Prostate gland (tissue), 2 donors: ENCODE measurements at places on chromosomes 5 and 9. TPM values are rescaled to one million over a fixed set of nuclear protein-coding genes. Genes with fewer than 3 reads are reported as not detected.

GRCh38 chr9:21081451-21081850 lies 3.7 kb upstream of the IFNB1 start:
- no peak overlapping the region for H3K4me3 ChIP-seq
- H3K4me1 ChIP-seq, result no peaks in the 10 kb centered on the region
- DNase-seq, result no peak

DNA sequence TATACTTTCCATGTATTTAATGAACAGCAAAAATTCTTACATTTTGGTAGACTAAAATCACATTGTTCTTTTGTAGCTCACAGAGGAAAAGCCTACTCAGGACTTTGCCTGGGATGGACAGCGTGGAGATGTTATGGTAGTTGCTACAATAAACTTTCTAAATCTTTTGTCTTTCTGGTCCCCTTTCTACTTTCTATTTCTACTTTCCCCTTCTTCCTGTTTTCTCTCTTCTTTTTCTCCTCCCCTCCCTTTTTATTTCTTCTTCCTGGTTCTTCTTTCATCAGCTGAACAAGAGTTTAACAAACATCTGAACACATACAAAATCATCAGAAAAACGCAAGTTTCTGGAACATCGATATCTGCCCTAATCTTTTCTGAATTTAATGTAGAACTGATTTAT lies 15.6 kb upstream of the GDNF start:
- H3K4me1 ChIP-seq, result no peaks in the 10 kb centered on the region
- no peaks in the 10 kb centered on the region for H3K27me3 ChIP-seq
- H3K36me3 ChIP-seq, result no peaks in the 10 kb centered on the region
- no peak overlapping the region for H3K4me3 ChIP-seq

GRCh38 chr9:95021166-95021886 lies 294.8 kb downstream of the AOPEP start:
- no peak overlapping the region for H3K4me3 ChIP-seq
- no peaks in the 10 kb centered on the region for H3K27me3 ChIP-seq
- no peaks in the 10 kb centered on the region for H3K36me3 ChIP-seq
- H3K4me1 ChIP-seq, result peaks cover 5% of the 10 kb centered on the region
- no peak for DNase-seq

DNA sequence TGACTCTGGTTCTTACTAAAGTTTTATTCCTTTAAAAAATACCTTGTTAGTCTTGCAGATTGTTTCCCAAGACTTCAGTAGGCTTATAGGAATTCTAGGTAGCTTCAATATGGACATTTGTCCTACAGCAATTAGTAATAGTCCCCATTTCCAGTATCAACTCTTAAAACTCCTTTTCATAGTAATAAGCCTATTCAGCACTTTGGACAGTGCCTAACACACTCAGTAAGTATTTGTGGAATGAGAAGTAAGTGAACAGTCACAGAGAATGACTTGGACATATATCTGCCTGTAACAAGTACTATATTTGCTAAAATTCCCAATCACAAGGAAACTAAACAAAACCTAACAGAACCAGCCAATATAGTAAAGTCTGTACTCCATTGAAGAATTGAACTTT lies 1291.8 kb upstream of the DMAC1 start:
- no peak overlapping the region for H3K27ac ChIP-seq
- H3K4me3 ChIP-seq, result no peak overlapping the region
- no peaks in the 10 kb centered on the region for H3K27me3 ChIP-seq
- no peak for DNase-seq
- no peaks in the 10 kb centered on the region for H3K4me1 ChIP-seq

GRCh38 chr5:178883815-178884430 lies 11.8 kb upstream of the ZFP2 start:
- H3K27ac ChIP-seq, result no peak overlapping the region
- H3K4me1 ChIP-seq, result no peaks in the 10 kb centered on the region
- no peaks in the 10 kb centered on the region for H3K27me3 ChIP-seq
- DNase-seq, result no peak
- H3K4me3 ChIP-seq, result no peak overlapping the region

Gene TMEM232
- total RNA-seq, result 5.1 TPM

Gene ACER2
- total RNA-seq, result 11.1 TPM

Gene FAXDC2
- total RNA-seq, result 35.3 TPM

Gene GABRB2
- not detected for total RNA-seq
